ENCODE measurements at places on chromosomes 5 and 9.

- no peak for DNase-seq
Observed at GRCh38 chr5:2686321-2687124, 65.0 kb downstream of the IRX2 start.

DNA sequence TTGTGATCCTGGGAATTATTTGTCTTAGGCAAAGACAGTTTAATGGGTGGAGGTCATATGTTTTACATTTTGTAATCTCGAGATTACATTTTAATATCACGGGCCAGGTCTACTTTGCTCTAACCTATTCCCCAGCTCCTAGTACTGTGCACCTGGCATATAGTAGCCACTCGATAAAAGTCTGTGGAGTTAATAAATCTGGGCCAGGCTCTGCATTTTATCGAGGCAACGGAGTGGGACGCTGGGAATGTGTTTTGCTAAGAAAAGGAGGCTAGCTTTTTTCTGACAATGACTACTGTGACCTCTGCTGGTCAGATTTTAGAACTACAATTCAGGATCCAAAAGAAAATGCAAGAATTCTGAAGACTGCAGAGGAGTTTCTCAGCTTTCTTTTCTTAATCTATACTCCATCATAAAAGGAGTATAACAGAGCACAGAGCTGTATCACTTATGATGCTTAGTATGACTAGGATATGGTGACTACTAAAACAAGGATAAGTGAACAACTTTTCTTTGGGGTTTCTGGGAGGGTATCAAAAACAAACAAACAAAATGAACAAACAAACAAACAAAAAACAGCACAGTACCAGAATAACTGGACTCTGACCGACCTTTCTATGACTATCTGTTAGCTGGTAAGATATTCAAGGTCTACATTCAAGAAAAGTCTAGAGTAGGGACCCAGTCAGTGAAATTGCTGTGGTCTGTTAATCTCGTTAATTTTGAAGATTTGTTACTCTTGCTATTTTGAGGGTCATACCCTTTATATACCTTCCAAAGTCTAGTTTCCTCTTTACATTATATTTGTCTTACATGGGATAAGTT is 46.1 kb upstream of the CER1 start:
- DNase-seq = no peak

DNA sequence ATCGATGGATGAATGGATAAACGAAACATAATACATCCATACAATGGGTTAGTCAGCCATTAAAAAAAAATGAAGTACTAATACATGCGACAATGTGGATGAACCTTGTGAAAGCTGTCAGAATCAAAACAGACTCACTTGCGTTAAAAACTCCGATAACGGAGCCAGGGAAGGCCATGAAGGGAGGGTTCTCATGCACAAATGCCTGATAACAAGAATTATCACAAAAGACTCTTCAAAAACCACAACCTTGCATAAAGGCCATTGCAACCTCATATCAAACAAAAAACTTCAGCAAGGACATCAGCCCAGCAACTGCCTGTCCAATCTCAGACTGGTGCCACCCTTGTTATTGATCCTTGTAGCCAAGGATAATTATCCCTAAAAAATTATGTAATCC is 13.7 kb downstream of the ERMP1 start:
- DNase-seq = no peak

- no peak for DNase-seq
Observed at GRCh38 chr5:14039576-14039975, 95.1 kb upstream of the DNAH5 start.

- DNase-seq = no peak
Observed at GRCh38 chr9:83056911-83057310, 6.0 kb downstream of the RASEF start.

- DNase-seq = no peak
Observed at GRCh38 chr5:169347786-169348185, 46.8 kb upstream of the SLIT3 start.

GRCh38 chr9:91033797-91034196 is 232.2 kb downstream of the SYK start:
- DNase-seq = no peak

Measured in lower leg skin (tissue), 4 donors.